ENCODE measurements at places on chromosomes 2 and 18.

- DNase-seq, result no peak
Measured at GRCh38 chr2:2896011-2896410, 481.6 kb downstream of the EIPR1 start.

- no peak for DNase-seq
Measured at GRCh38 chr2:37730037-37730818, 58.8 kb upstream of the CDC42EP3 start.

DNA sequence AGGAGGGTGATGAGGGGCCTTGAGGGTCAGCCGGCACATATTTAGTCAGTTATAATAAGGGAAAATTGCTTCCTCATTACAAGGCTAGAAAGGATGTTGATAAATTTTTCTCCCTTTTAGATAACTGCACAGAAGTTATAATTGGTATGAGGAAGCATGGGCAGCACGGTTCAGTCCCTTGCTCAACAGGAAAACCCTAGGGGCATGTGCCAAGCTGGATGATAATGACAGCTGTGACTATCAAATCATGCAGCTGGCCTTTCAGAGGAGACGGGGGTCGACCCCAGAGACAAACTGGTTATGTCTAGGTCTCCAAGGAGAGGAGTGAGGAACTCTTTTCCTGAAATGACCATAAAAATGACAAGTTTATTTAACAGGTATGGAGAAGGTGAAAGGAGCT lies 448.1 kb upstream of the VRK2 start:
- DNase-seq, result no peak

GRCh38 chr2:228268756-228269155 lies 87.3 kb upstream of the SPHKAP start:
- DNase-seq, result no peak

DNA sequence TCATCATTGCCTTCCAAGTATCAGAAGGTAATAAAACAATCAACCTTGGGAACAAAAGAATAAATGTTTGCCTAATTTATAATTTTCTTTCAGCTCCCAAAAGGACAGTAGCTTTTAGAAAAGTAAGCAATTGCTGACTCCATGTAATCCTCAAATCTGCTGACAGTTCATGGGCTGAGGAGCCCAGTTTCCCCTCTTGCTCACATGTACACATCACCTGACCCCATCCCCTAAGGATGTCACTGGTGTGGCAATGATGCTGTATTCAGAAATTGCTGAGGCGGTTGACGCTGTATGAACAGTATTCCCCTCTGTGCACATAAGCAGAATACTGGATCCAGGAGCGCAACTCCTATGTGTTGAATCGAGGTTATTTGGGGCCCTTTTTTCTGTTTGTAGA lies 56.1 kb upstream of the LYPD1 start:
- DNase-seq, result no peak

DNA sequence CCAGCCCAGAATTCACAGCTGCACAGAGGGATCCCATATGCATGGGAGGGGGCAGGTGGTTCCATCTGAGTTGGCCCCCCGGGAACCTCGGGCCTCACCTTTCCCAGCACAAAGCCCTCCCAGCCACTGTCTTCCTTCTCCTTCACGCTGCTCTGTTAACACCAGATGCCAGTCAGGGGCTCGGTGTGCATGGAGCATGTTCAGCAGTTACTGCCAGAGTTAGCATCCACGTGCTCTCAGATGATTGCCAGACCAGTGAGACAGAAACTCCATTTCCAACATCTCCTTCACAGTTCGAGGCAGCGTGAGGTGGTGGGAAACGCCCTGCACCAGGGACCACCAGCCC lies 101.0 kb downstream of the PTGR3 start:
- DNase-seq, result no peak

- DNase-seq, result no peak
Measured at GRCh38 chr18:10207682-10208345, 246.6 kb upstream of the APCDD1 start.

GRCh38 chr2:217662984-217663602 lies 339.7 kb downstream of the TNS1 start:
- no peak for DNase-seq

GRCh38 chr2:178401994-178402437 lies 49.0 kb downstream of the PRKRA start:
- DNase-seq, result no peak

- DNase-seq, result no peak
Measured at GRCh38 chr2:127675331-127676261, at the start of gene LIMS2. Gene LIMS2 (minus strand): TSS chr2:127675530. CDS start chr2:127675024, 506 bp downstream.

DNA sequence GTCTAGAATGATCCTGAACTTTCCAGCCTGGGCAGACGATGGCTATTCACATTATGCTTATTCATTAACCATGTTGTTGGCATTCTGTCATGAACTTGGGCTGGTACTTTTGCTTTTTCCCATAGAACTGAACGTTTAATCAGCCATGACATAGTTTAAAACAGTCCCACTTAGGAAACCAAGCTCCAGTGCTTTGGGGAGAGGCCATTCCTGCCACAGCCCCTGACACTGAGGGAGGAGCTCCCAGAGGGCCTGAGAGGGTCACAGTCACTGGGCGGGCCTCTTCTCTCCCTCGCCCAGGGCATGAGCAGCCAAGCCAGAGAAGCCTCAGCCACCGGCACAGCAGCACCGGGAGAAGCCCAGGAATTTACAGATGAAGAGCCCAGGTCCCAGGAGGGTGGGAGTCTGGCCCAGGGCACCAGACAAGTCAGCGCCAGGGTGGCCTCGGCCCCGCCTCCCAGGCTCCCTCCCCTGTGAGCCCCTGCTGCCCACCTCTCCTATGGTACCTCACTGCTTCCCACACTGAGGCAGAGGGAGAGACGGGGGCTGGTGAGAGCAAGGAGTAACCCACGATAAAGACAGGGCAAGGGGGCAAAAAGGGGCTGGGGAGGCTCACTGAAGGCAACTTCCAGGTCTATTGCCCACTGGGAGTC lies 33.6 kb downstream of the MAL start:
- DNase-seq, result no peak

DNA sequence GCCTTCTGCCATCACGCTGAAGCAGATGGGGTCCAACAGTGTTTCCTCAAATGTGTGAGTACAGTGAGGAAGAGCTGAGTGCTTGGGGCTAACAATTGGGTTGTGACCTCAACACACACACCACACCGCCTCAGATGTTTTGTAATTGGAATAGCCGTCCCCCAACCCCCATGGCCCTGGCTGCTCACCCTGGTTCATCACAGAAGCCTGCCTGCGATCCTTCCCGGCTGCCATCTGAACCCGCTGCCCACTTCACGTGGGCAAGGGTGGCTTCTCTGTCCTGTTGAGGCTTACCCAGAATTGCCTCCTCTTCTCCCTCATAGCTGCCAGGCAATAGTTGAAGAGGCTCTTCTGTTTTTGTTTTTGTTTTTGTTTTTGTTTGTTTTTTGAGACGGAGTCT lies 44.1 kb downstream of the TGOLN2 start:
- DNase-seq, result no peak

DNA sequence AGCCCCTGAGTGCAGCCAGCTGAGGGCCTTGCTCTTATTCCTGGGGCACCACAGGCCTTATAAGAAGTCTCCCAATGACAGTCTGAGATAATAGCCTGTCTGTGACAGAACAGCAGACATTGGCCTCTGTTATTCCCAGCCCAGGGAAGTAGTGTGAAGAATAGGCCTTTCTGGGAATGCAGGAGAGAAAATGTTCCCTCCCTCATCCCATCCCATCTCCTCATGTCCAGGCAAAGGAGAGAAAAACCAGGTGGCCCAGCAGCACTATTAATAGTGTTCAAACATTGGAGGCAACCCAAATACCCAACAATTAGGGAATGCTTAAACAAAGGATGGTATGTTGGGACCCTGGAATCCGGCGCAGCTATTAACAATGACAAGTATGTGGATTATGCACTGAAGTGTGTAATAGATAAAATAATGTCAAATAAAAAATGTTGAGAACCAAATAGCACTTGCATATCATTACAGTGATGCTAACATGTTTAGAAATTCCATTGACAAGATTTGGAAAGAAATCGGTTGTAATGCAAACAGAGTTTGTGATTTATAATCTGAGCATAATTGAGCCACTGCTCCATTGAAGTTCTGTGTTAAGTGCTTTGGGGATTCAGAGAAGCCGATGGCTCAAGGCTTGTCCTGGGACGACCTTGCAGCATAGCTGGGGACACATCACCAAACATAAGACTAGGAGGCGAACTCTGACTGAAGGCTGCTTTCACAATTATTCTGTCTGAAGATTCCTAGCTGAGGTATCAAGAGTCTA lies 69.3 kb downstream of the LBH start:
- DNase-seq, result no peak

DNA sequence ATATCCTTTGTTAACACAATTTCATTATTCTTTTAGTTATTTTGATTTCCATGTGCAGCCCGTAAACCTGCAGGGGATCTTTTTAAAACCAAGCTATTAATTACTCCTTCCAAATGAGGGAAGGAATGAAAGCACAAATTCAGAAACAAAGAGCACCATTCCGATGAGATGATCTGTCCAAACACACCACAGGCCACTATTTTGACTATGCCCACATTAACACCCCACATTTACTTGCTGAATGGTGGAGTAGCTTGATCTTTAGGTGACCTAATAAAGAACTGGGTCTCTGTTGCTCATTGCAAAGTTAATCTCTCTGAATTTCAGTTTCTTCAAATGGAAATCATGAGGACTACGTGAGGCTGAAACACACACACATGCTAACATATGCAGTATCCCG lies 218.0 kb downstream of the IRS1 start:
- DNase-seq, result no peak

GRCh38 chr2:218889937-218890336 lies 9.3 kb downstream of the WNT10A start:
- DNase-seq, result no peak

- no peak for DNase-seq
Measured at GRCh38 chr18:24914171-24914525, 437.8 kb downstream of the ZNF521 start.

- DNase-seq, result no peak
Measured at GRCh38 chr18:22883179-22883578, 49.9 kb upstream of the RBBP8 start.

All from CD4-positive, alpha-beta T cell treated with Interleukin-4 for 1 hour (primary cell).